Cerebellum (tissue), 4 donors: ENCODE measurements at places on chromosomes 7 and 10. TPM values are rescaled to one million over a fixed set of nuclear protein-coding genes. Genes with fewer than 3 reads are reported as not detected.

MLXIPL gene
- 1.1 TPM for total RNA-seq

SLC26A5 gene
- total RNA-seq = 0.18 TPM

GDI2 gene
- total RNA-seq = 212 TPM

CPN1 gene
- total RNA-seq = not detected

ADAM22 gene
- 111 TPM for total RNA-seq

PRKCQ gene
- total RNA-seq = 0.91 TPM

- DNase-seq = no peak
Measured at GRCh38 chr10:131961047-131961776, 20.5 kb downstream of the BNIP3 start.

DNA sequence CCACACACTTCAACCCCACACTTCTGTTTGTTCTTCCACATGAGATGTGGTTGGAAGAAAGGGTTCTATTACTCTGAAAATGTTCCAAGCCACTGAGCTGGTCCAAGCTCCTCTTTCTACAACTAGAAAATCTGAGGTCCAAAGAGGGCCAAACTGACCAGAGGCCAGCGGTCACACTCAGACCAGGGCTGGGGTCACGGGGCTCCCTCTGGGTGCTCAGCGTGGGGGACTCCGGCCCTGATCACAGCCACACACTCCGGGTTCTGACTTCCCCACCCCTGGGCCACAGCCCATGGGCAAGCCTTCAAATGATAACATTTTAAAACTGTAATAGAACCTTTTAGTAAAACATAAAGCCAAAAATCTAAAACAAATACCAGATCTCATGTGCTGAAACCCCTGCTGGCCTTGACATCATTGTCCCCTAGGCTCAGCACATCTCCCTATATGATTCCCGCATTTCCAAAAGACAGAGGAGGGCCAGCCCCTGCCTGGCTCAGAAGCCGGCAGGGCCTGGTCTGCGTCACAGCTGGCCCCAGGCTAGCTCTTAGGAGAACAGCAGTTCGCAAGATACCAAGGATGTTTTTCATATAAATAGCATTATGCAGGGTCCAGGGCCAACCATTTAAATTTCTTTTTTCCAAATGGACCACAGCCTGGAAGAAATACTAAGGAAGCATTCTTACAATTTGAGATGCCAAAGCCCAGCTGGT is 3.3 kb downstream of the CRYGN start:
- DNase-seq = no peak

GRCh38 chr7:19815546-19815945 is 42.1 kb upstream of the TMEM196 start:
- DNase-seq = no peak

DNA sequence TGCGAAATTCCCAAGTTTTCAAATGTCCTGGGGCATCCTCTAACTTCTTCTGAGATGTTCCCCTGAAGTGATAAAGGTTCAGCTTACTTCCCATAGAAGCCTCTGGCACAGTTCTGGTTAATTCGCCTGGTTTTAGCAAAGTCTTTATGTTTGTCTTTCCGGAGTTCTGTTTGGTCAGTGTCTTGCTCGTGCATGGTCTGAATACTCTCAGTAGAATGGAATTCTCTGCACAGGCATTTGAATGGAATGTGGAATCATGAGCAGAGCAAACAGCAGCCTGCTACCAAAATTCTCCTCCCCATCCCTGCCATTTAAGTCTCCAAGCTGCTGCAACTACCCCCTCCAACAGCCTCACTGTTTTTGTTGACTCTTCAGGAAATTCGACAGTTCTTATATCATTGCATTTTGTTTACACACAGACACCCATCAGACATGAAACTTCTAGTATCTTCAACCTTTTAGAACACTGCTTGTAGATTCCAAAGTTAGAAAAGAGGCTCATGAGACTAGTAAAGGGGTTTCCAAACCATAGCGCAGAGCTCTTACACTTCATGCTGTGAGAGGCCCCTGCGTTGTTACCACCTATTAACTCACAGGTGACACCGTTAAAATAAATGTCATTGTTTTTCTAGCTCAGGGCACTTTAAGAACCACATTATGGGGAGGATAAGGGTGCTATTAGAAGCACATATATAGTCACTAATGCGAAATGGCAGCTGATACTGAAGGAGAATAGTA is 129.7 kb downstream of the PLCE1 start:
- DNase-seq = no peak

DNA sequence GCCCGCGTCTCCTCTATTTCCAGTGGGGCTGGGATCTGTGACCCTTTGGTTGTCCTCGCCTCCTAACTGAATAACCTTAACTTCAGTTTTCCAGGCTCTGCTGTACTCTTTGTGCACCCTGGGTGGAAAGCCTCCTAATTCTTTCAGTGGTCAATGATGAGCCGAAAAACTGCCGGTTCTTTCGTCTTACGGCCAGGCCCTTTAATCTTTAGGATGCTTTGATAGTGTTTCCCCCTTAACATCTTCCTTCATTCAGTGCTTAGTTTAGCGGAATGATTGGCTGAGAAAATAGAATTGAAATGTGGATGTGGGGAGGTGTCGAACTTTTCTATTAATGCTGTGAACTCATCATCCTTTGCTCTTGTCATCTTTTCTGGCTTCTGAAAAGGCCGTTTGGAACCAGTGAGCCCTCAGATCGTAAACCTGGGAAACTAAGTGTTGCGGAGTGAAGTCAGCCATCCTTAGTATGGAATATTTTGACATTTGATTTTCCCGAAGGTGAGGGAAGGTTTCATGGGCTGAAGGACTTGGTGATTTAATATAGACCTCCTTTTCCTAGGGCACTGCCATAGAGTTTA is 847 bp downstream of the GARS1 start:
- DNase-seq = peak; percentile 6

GRCh38 chr10:110625356-110625894 is 18.7 kb upstream of the RBM20 start:
- DNase-seq = no peak

DNA sequence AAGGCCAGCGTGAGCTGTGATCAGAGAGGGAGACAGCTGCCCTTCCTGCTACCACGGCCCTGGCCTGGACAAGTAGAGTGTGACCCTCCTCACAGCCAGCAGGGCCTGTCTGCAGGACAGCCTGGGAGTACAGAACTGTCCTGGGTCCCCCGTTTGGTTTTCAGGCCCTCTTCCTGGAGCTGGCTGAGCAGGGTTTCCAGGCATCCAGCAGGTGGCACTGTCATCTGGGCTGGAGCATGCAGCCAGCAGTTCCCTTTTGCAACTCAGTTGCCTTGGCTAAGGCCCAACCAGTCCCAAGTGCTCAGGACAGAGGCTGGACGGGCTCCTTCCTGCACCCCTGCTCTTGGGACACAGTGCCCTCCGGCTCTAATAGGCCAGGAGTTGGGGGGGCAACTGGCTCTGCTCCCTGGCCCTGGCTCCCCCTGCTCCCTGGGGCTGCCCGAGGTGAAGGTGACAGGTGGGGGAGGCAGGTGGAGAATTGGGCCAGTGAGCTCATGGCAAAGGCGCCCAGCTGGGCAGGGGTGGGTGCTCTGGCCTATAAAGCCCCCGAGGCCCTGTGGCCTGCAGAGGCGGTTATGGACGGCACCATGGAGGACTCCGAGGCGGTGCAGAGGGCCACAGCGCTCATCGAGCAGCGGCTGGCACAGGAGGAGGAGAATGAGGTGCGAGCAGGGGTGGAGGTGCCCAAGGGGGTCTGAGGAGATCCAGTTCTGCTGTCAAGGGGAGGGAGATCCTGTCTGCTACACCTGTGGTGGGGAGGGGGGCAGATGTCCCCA is at the start of gene ANKRD2:
Gene ANKRD2, plus strand, starts transcription at position 566 of the 776 bp plus-strand sequence. Its CDS starts 10 bp downstream, at position 576.
- DNase-seq = peak; percentile 77

DNA sequence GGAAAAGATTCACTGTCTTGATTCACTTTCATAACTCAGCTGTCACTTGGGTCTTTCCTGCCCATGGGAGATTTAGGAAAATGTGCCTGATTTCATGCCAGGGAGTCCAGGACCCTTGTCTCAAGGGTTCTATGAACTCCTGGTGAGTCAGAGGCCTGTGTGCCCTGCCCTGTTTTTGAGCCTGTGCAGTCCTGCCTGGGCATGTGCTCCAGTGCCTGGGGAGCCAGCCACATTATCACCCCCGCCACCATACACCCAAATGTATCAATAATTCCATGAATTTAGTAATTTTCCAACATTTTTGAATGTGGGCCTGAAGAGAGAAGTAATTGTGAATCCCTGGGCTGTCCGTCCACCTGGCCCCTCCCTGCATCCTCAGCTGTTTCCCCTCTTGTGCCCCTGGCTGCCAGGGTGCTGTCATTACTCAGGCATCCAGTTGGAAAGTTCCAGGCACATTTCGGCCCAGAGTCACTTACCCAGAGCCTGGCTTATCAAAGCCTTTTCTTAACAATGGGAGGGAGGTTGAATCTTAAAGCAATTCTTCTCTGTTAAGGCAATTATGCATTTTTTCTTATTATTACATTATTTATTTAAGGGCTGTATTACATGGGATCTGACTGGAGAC is 287.8 kb upstream of the CDC14C start:
- DNase-seq = no peak

GRCh38 chr7:43647339-43647672 is 64.4 kb downstream of the STK17A start:
- DNase-seq = no peak

DNA sequence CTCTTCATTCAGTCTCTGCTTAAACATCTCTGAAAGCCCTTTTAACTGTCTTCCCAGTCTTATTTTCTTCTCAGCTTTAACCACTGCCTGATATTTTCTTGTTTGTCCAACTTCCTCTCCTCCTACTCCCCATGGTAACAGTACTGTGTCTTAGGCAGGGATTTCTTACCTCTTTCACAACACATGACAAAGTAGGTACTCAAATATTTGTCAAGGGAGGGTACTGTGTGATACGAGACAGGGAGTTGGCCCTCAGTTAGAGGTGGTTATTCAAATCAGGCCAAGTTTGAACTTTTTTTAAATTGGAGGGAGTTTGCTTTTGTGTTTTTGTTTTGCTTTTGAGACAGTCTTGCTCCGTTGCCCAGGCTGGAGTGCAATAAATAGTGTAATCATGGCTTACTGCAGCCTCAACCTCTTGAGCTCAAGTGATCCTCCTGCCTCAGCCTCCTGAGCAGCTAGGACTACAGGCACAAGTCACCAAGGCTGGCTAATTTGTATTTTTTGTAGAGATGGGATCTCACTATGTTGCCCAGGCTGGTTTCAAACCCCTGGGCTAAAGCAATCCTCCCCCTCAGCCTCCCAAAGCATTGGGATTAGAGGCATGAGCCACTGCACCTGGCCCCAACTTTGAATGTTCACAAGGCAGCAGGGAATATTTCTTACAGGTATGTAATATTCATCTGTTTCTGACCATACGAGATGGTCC is 2.5 kb upstream of the KPNA7 start:
- DNase-seq = no peak

DNA sequence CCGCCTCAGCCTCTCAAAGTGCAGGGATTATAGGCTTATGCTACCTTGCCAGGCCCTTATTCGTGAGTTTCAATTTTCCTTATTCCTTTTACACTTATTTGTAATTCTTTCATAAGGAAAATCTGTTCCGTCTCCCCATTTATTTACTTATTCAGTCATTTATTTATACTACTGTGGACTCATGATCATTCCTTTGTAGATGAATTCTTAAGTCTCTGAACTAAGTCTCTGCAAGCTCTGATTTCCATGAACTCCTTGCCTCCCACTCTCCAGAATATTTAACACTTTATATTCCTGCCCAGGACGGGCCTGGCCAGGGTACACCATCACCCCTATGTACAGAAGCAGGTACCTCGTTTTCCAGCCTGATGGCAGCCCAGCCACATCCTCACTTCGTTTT is 39.4 kb downstream of the PFKFB3 start:
- DNase-seq = no peak

- DNase-seq = no peak
Measured at GRCh38 chr10:132611026-132611910, 73.7 kb downstream of the INPP5A start.

- no peak for DNase-seq
Measured at GRCh38 chr7:69692611-69693010, 94.3 kb downstream of the AUTS2 start.

GRCh38 chr7:70788276-70788675 is 343.7 kb upstream of the GALNT17 start:
- no peak for DNase-seq

DNA sequence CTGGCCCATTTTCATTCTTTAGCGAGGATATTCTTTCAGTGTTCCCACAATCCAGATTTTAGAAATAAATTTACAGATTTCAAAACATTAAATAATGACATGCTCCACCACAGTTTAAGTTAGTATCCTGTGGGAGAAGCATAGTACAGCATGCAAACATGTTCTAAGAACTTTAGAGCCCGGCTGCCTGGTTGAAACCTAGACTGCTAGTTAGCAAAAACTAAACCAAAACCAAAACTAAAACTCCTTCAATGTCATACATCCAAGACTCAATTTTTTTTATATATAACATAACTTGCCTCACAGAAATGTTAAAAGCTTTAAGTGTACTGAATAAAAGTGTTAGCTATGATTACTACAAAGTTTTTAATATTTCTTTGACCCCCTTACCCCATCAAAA is 17.0 kb downstream of the TRA2A start:
- no peak for DNase-seq

GRCh38 chr10:102555781-102556328 is 52.1 kb downstream of the SUFU start:
- peak; percentile 51 for DNase-seq
